ENCODE measurements at places on chromosomes 1 and 21. TPM values are rescaled to one million over a fixed set of nuclear protein-coding genes. Genes with fewer than 3 reads are reported as not detected.

DNA sequence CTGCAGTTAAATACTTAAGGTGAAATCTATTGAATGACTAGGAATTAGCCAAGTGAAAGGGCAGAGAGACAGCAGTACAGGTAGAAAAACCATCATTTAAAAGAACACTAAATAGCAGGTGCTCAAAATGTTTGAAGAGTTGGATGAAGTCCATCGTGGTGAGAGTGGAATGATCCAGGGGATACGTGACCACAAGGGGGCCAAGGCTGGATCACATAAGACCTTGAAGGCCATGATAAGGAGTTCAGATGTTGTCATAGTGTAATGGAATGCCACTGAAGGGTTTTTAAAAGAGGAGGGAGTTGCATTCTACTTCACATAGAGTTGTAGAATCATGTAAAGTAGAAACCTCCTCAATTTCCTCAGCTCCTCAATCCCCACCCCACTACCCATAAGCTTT, 34.8 kb upstream of the HOOK1 start:
- DNase-seq: no peak

DNA sequence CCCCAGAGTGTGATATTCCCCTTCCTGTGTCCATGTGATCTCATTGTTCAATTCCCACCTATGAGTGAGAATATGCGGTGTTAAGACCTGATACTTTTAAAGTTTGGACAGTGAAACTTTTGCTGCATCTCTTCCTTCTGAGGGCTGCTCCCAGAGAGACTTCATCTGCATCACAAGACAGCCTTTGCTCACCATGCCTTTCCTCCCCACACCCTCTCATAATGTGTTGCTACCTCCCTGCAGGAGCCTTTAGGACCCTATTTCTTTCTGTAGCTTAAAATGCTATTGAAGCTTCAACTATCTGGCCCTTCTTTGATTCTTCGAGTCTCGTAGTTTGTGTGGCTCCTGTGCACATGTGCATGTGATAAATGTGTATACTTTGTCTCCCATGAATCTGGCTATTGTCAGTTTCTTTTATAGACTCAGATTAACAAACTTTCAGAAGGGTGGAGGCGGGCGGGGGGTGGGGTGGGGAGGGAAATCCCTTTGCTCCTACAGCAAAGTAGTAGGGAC, 23.7 kb downstream of the LEPR start:
- DNase-seq: no peak

DNA sequence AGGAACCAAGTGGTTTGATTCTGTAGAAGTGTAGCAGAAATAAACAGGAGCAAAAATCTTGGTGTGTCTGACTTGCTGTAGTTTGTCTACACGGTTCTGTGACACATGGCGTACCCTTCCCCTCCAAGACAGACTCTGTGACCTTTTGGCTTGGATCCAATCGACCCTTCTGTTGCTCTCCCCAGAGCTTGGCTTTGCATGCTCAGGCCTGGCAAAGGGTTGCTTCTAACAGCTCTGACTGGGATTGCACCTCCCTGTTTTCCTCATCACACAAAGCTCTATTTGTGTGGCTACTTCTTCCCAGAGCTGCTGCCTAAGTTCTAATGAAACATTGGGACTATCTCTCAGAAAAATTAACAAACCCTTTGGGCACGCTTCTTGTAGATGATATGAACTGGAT, 24.0 kb downstream of the NGF start:
- DNase-seq: no peak

The PCP4L1 gene
- 2.4 TPM for polyA plus RNA-seq

GRCh38 chr21:42202321-42202720, 16.6 kb upstream of the ABCG1 start:
- no peak for DNase-seq

DNA sequence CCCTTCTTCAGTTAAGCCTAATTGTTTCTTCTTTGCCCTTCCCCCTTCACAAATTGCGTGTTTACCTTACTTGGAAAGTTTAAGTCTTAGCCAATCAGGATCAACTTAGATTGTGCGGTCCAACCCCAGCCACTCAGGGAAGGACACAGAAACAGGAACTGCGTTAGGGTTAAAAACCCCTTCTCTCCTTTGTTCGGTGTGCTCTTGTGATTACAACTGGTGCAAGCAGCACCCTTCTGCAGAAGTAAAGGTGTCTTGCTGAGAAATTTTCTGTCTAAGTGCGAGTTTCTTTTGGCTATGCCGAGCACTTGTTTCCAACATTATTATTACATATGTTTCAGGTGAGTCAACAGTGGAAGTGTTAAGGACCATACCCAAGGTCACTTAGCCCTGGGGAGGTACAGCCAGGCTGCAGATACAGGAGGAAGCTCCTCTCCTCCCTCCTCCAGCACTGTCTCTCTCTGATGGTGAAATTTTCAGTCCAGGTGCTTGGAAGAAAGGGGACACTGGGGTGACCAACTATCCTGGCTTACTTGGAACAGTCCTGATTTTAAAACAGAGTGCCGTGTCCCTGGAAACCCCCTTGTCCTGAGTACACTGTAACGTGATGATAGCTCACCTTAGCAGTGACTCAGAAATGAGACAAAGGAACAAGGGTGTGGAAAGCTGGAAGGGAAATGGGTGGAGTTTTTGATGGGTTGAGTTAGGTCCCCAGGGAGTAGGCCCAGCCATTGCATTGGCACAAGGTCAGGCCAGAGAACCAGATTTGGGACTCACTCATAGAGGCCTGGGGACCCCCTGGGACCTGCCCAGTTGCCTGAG, 68.7 kb upstream of the KLHDC7A start:
- no peak for DNase-seq

DNA sequence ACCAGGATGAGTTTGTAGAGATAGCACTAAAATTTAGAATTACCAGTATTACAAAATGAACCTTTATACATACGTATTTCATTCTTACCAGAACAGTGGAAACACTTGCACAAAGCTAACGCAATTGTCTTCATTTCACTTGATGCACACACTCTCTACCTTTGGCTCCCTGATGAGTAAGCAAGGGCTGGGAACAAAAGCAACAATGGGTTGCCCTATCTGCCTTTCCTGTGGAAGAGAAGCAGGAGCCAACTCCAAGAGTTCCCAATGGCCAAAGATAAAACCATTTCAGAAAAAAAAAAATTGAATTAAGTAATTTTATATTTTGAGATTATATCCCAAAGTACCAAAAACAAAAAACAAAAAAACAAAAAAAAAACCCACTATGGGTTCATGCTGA, 344.1 kb upstream of the GREM2 start:
- no peak for DNase-seq

- DNase-seq: no peak
Observed at GRCh38 chr1:192608671-192609070, 27.3 kb upstream of the RGS13 start.

The KRTCAP2 gene
- 243 TPM for polyA plus RNA-seq

- no peak for DNase-seq
Observed at GRCh38 chr1:18183533-18183932, 75.9 kb downstream of the IGSF21 start.

DNA sequence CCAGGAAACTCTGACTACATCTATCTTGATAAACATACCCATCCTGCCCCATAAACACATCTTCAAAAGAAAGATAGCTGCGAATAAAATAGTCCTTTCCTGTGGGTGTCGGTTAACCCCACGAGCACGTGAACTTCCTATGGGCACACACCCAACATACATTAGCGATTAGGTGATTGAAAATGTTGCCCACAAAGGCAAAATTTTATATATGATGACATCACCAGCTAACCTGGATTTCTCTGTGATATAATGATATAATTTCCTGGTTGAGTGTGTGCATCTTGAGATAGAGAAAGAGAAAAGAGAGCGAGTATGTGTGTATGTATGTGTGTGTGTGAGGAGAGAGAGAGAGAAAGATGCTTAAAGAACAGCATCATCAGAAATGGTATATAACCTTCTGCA, 296.1 kb downstream of the PTPRC start:
- peak; percentile 42 for DNase-seq

GRCh38 chr21:14901482-14901958, 163.3 kb downstream of the NRIP1 start:
- DNase-seq: no peak

DNA sequence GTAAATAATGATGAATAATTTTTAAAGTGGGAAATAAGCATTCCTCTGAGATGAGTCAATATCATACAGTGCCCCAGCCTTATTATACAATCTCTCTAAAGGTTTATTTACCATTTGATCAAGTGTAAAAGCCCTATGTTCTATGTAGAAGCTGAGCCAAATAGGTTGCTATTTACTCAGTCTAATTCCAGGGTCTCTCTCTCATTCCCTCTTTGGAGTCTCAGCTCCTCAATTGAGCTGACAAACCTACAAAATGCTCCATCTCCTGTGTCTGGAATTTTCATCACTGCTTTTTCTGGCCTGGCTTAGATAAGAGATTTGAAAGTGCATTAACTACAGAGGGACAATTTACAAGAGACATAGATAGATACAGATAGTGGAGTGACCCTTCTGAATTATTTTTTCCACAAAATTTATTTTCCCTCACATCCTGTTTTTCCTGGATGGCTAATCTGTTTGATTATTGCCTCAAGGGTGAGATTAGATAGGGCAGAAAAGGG, 24.8 kb upstream of the USH2A start:
- no peak for DNase-seq

- DNase-seq: no peak
Observed at GRCh38 chr1:43288785-43289706, 3.7 kb upstream of the C1orf210 start.

The GNAT2 gene
- polyA plus RNA-seq: 1.3 TPM

DNA sequence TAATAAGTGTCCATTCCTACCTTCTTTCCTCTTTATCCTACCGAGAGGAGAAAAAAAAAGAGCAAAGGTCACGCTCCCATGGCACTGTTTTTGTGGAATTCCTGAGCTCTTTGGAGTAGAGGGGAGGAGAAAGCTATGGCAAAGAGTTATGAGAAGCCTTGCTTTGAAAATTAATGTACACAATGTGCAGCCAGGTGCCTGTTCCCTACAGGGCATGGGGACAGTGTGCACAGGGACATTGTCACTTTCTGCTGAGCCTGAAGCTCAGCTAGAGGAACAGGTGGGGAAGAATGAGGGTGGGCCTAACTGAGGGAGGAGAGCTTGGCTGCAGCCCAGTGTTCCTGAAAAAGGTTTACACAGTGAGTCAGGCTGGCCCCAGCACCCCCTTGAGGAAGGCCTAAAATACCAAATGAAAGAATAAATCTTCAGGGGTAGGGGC, 66.1 kb downstream of the PLXNA2 start:
- DNase-seq: no peak

DNA sequence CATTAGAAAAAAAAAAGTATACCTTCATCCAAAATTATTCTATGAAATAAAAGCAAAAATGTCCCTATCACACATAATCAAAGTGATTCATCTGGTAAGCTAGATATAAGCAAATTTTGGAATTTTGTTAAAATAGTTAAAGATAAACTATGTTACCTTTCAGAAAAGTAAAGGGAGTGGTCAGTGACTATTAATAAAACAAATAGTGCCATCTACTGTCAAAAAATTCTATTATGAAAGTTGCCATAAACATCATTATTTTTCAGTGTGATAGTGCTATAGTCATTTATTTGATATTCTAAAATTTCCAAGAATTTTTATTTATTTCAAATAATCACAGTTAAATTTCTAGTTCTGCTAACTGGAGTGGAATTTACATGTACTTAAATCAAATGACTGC, 803.7 kb downstream of the KCNT2 start:
- no peak for DNase-seq

The PMVK gene
- 114 TPM for polyA plus RNA-seq

The TSPAN2 gene
- polyA plus RNA-seq: not detected

GRCh38 chr1:230123280-230124185, 56.5 kb downstream of the GALNT2 start:
- peak; percentile 97 for DNase-seq
